ENCODE measurements at places on chromosomes 1 and 21. TPM values are rescaled to one million over a fixed set of nuclear protein-coding genes. Genes with fewer than 3 reads are reported as not detected.
A peak's percentile ranks its signal among the peaks of the same experiment; 100 is the strongest.

DNA sequence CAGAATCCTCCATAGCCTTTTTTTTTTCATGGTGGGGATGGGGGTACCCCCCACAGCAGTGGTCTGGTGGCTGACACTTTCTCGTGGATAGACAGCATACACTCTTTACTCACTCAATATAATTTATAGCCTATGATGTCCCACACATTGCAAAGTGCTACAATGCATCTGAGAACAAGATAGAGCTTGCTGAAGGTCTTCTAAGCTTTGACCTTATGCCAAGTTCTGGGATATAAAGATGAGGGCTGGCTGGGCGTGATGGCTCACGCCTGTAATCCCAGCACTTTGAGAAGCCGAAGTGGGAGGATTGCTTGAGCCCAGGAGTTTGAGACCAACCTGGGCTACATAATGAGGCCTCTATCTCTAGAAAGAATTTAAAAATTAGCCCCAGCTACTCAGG lies 78.0 kb downstream of the MPZL1 start:
- DNase-seq = no peak

- DNase-seq = no peak
These were observed 14.3 kb downstream of the SAMSN1 start for GRCh38 chr21:14531757-14532316.

- DNase-seq = peak; percentile 64
These were observed 259.0 kb downstream of the FOXD2 start for GRCh38 chr1:47696737-47697441.

- DNase-seq = no peak
These were observed 70.6 kb downstream of the SYT6 start for GRCh38 chr1:114082867-114083585.

Gene KIAA1614
- total RNA-seq = 1.6 TPM

Gene FTCD
- 0.52 TPM for total RNA-seq

GRCh38 chr1:23475134-23475628 lies 8.8 kb downstream of the ASAP3 start:
- no peak for DNase-seq

GRCh38 chr1:2466270-2466665 lies 9.8 kb upstream of the PLCH2 start:
- no peak for DNase-seq

DNA sequence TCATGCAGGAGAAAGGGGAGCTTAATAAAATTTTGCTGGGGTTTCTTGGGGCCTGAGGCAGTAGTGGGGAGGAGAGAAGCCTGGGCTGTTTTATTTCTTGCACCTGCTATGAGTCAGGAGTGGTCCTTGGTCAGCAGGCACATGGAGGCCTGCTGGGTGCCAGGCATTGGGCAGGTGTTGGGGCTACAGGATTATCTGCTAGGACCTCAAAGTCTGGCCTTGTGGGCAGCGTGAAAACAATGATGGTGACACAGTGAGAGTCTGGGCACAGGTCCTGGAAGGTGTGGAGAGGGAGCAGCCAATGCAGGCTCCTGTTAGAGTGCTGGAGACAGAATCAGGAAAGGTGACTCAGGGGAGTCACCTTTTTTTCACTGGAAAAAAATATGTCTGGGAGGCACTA lies 17.2 kb downstream of the ROR1 start:
- DNase-seq = no peak

Gene PRKAA2
- 3.5 TPM for total RNA-seq

Gene CACNA1E
- 0.25 TPM for total RNA-seq

DNA sequence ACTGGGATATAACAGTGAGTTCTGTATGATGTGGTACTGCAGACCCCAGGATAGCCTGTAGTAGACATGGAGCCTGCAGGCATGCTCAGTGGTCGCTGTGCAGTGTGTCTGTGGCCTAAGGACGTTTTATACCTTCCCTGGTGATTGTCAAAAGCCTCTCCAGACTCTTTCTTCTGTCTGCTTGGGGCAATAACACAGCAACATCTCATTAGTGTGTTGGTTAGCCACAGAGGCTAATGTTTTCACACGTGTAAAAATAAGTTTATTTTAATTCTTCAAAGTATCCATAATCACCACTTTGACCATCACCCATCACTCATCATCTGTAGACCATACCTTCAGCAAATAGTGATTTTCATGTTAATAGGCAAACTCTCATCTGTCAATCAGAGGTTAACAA lies at the start of gene KRTAP24-1:
TSS of gene KRTAP24-1 (minus strand) at position 101 of the 400 bp plus-strand sequence. CDS start at position 83, 18 bp downstream.
- DNase-seq = no peak

Gene GBP4
- total RNA-seq = 5.4 TPM

GRCh38 chr1:26910343-26911160 lies 3.2 kb downstream of the NR0B2 start:
- DNase-seq = no peak

Gene FAAH
- total RNA-seq = 84.5 TPM

DNA sequence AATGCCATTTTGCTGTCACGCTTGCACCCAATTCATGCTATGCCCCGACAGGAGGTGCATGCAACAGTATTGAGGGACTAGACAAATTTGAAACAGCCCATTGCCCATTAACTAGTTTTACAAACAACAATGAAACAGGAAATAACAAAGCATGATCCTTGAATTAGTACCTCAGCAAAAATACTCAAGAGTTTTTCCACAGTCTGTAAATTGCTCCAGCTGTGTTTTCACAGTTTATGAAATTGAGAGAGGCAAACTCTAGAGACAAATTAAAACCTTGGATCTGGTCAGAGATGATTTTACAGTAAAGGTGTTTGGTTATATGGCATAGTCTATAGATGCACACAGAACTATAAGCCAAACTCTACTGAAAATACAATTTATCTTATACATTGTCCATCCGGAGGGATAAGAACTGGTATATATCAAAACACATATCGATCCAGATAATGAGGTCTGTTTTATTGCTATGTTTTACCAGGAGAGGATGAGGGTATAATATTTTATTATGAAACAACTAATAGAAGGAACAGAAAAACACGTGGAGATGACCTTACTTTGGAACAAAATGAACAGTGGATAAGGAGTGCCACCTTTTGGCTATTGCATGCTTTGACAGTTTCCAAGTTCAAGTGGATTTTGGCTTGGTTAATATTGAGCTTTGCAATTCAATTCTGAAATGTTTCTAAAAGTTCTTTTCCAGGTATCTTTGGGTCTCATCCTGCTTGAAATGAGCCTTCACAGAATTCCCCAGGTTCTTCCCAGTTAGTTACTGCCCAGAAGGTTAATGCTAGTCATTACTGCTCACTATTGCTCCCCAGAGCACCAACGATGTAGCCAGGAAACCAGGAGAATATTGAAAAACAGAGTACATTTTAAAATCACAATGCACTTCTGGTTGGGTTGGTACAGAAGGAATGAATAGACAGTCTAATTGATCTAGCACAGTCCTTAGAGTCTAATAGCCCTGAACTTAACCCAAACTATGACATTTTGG lies 45.7 kb downstream of the ZC3H11B start:
- no peak for DNase-seq

DNA sequence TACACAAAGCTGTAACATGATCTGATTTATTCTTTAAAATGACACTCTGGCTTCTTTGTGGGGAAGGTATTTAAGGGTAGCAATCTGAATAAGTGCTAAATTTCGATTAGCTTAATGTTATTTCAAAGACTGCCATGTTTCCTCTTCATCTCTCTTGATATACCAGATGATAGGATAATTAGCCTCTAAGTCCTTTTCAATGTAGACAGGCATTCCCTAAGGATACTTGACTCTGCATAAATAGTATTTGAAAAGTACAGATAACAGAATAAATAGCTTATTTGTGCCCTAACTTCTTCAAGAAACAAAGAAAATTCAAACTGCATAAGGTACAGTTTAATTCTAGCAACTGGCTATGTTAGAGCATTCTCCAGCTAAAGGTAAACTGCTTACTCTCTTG lies 46.2 kb downstream of the ARHGAP29 start:
- DNase-seq = no peak

GRCh38 chr1:25216123-25216522 lies 16.2 kb downstream of the SYF2 start:
- no peak for DNase-seq

Gene LCE1E
- not detected for total RNA-seq

DNA sequence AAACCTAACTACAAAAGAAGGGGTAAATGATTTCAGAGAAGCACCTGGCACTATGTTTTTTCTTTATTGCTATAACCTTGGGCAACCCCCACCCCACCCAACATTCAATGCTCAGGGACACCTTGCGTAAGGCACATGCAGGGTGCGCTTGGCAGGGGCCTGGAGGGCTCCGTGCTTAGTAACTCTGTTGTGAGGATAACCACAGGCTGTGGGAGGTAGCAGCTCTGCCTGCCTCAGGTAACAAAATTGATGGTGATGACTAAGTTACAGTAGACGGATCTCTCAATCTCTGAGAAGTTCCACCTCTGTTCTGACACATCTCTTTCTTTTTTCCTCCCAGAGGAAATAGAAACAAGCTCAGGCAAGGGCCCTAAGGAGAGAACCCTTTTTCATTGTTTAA lies 8.7 kb upstream of the CCN1 start:
- DNase-seq = no peak

DNA sequence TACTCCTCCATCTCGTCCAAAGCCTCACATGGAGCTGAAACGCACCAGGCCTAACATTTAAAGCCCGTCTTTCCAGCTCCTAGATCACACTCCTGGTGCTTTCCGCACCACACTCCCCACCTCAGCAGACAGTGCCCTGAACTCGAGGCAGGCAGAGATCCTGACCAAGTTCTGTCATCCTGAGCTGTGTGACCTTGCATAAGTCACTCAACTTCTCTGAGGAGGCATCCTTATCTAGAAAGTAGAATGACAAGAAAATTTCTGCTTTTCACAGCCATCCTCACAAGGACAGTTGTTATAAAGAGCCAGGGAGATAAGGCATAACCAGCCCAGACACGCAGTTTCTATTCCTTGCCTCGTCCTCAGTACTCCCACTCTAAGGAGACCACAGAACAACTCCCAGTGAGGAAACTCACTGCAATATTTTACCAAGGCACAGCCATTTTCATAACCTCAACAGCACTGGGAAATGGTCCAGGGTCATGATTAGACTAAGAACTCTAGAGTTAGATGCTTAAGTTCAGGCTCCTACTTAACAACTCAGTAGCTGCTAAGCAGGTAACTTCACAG lies 3.1 kb downstream of the LRP8 start:
- DNase-seq = no peak

GRCh38 chr1:3743421-3743820 lies 8.8 kb upstream of the CCDC27 start:
- DNase-seq = no peak

Gene VASH2
- total RNA-seq = 0.59 TPM

Gene ESPN
- total RNA-seq = 152 TPM

DNA sequence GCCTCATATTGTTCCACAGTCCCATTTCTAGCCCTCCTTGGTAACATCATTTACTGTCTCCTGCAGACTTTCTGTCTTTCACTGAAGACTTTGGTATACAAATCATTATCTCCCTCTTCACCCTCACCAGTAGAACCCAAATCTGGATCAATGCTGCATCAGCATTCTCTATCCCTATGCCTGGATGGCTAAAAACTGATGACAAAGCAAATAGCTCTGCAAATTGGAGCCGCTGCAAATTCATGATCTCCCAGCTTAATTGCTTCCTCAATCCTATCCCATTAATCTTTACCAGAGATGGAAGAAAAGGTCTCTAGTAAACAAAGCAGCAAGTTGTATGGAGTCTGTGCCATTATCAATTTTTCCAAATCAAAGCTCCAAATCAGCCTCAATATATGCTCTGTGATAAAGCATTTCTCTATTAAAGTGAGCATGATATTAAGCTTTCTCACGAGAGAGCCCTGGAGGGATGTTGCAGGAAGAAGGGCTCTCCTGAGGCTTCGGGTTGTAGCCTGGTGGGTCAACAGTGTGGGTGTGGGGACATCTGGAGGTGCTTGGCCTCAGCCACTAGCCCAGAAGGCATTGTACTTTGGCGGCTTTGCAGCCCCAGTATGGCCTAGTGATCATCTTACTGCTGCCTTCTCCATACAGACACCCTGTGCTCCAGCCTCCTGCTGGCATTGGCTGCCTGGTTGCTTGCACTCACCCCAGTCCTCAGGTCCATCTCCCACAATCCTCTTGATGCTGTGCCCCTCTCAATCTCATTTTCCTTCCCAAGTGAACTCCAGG lies 46.2 kb upstream of the COL24A1 start:
- DNase-seq = no peak

GRCh38 chr21:32328595-32328994 lies 29.9 kb downstream of the MRAP start:
- DNase-seq = no peak

GRCh38 chr1:212178851-212179250 lies 106.4 kb upstream of the PPP2R5A start:
- no peak for DNase-seq

GRCh38 chr1:44275991-44276405 lies 62.7 kb downstream of the DMAP1 start:
- no peak for DNase-seq

DNA sequence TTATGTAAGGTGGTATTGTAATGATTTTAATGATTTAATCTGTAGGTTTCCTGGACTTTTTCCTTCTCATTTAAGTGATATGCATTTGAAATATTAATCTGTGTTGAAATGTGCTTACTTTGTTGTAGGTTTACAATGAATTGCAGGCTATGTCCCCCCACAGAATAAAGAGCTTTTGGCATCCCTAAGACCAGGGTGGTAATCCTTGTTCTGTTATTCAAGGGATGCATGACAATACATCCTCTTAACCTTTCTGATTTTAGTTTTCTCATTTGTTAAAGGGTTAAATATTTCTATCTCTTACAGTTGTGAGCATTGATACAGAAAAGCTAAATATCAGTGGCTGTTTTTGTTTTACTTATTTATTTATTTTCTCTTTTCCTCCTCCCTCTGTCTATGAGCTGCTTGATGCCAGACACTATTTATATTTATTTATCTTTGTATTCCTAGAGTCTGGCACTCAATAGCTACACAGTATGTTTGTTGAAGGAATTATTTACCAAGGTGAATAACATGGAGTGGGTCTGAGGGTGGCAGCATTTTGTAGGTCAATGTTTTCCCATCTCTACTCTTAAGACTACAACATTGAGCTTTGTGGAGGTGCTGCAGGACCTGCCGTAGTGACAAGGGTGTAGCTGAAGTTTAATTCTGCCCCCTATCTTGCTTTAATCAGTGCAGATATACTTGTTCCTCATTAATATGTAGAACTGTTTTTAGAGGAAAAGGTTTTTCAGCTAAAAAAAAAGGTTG lies 19.9 kb upstream of the ADGRL2 start:
- DNase-seq = no peak

DNA sequence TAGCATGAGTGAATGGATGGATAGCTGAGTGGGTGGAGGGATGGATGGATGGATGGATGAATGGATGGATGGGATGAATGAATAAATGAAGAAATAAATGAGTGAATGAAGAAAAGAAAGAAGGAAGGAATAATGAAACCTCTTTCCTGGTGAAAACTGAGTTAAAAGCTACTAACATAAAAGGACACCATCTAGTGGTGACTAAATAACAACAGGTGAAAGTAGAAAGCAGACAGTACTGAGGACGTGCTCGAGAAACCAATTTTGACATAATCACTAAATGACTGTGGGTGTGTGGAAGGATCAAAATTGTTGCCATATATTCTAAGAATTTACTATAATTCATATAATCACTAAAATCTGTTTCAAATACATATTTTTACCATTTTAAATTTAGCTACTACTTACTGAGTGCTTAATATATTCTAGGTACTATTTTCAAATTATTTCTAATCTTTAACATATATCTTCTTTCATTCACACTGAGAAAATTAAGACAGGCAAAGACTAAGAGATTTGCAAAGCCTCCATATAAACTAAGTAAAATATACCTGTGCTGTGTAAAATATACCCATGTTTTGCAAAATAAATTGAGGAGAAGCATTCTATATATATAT lies 522.9 kb downstream of the LRRIQ3 start:
- DNase-seq = no peak

- DNase-seq = no peak
These were observed 40.7 kb upstream of the EYA3 start for GRCh38 chr1:28129150-28129549.

- DNase-seq = no peak
These were observed 565 bp upstream of the DMRTB1 start for GRCh38 chr1:53458634-53459033.
